Mesothelial cell of epicardium (in vitro differentiated cells): ENCODE measurements at places on chromosomes 16 and 17. TPM values are rescaled to one million over a fixed set of nuclear protein-coding genes. Genes with fewer than 3 reads are reported as not detected.

GRCh38 chr16:60107437-60107836 is 1373.3 kb upstream of the GOT2 start:
- H3K4me1 ChIP-seq, result no peaks in the 10 kb centered on the region
- H3K27ac ChIP-seq, result no peak overlapping the region
- no peaks in the 10 kb centered on the region for H3K36me3 ChIP-seq
- peaks cover 2% of the 10 kb centered on the region for H3K27me3 ChIP-seq
- no peak for DNase-seq

DNA sequence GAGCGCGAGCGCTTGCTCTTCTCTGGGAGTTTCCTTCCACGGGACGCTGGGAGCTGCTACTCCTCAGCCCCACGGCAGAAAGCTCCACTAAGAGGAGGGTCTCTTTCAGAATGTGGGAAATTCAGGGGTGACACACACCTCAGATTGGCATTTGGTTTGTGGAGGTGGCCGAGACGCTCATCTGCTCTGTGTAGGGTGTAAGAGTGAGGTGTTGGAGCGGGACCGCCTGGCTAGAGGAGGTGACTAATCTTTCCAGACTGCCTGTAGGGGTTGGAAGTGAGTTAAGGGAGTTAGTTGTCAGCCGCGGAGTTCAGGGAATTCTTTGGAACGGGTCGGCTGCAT is 735 bp downstream of the PSMD11 start:
- H3K27me3 ChIP-seq, result peaks cover 20% of the 10 kb centered on the region
- H3K36me3 ChIP-seq, result peaks cover 9% of the 10 kb centered on the region
- peak overlapping the region; percentile 92 for H3K4me3 ChIP-seq
- DNase-seq, result no peak

DNA sequence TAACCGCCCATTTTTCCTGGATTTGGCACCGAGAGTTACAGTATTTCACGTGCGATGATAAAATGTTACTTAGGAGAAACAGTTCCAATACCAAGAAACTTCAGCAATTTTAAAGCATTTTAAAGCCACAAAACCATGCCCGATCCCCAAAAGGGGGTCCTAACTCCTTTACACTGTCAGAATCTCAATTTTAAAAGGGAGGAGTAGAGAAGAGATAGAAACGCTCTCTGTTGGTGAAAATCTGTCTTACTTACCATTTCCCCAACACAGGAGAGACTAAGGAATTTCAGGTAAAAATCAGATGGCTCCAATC is 526 bp upstream of the RNASEK start:
- no peaks in the 10 kb centered on the region for H3K27me3 ChIP-seq
- peaks cover 3% of the 10 kb centered on the region for H3K36me3 ChIP-seq

- H3K4me3 ChIP-seq, result no peak overlapping the region
- H3K36me3 ChIP-seq, result peaks cover 67% of the 10 kb centered on the region
- no peaks in the 10 kb centered on the region for H3K27me3 ChIP-seq
- no peak for DNase-seq
- peaks cover 4% of the 10 kb centered on the region for H3K4me1 ChIP-seq
Measured at GRCh38 chr17:12136243-12136642, 115.6 kb downstream of the MAP2K4 start.

GRCh38 chr16:920717-921116 is 50.1 kb downstream of the LMF1 start:
- H3K27me3 ChIP-seq, result no peaks in the 10 kb centered on the region
- H3K27ac ChIP-seq, result peak overlapping the region; percentile 85
- no peak overlapping the region for H3K4me3 ChIP-seq
- peaks cover 7% of the 10 kb centered on the region for H3K4me1 ChIP-seq

The SPNS2 gene
- 12.2 to 13.7 TPM (median 13.2 TPM) in 3 replicates for total RNA-seq

DNA sequence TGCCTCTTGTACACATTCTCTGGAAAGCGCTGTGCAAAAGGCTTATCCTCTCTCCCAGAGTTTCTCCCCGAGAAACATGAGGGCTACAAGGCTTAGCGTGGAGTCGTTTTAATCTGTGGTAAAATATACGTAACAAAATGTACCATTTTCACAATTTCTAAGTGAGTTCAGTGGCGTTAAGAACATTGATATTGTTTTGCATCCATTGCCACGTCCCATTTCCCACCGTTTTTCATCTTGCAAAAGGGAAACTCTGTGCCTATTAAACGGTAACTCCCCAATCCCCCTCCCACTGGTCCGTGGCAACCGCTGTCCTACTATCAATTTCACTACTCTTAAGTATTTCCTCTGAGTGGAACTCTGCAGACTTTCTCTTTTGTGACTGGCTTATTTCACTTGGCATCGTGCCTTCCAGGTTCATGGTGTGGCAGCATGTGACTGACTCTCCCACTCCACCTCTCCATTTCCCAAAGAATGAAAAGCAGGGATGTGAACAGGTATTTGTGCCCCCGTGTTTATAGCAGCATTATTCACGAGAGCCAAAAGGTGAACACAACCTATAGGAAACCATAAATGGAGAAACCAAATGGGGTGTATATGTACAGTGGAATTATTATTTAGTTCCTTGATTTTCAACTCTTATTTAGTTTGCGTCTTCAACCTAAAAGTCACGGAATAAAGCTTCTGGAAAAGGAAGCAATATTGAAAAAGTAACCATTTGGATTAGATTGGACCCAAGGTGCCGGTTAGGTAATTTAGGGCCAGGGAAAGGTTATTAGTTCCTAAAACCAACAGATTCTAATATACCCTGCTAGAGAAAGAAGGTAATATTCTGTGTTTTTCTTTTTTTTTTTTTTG is 1.1 kb upstream of the USP32 start:
- H3K4me3 ChIP-seq, result peak overlapping the region; percentile 94
- peaks cover 34% of the 10 kb centered on the region for H3K4me1 ChIP-seq
- no peaks in the 10 kb centered on the region for H3K27me3 ChIP-seq
- H3K27ac ChIP-seq, result peak overlapping the region; percentile 97
- DNase-seq, result peak; percentile 39
- H3K36me3 ChIP-seq, result no peaks in the 10 kb centered on the region

DNA sequence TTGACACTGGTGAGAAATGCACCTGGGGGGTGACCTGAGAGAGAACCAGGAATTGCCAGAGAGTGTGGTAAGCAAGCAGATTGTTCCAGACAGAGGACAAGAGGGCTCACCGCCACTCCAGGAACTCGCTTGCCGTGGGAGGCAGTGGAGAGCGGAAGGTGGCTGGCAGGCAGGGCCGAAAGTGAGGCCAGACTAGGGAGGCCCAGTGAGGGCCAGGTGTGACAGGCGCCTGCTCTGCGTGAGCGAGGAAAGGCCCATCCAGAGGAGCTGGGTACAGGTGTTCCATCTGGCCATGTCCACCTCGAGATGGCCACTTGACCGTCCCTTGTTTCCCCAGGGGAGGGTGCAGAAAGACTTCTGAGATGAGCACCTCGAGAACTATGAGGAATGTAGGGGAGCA is 11.9 kb upstream of the MYO15B start:
- no peak overlapping the region for H3K27ac ChIP-seq
- H3K4me1 ChIP-seq, result peaks cover 2% of the 10 kb centered on the region
- no peak overlapping the region for H3K4me3 ChIP-seq
- DNase-seq, result no peak
- no peaks in the 10 kb centered on the region for H3K36me3 ChIP-seq
- no peaks in the 10 kb centered on the region for H3K27me3 ChIP-seq

- no peak overlapping the region for H3K4me3 ChIP-seq
- no peaks in the 10 kb centered on the region for H3K4me1 ChIP-seq
- DNase-seq, result no peak
- no peak overlapping the region for H3K27ac ChIP-seq
- no peaks in the 10 kb centered on the region for H3K27me3 ChIP-seq
Measured at GRCh38 chr16:850668-851067, 50.1 kb upstream of the GNG13 start.

GRCh38 chr17:30210366-30210765 is 25.1 kb downstream of the SLC6A4 start:
- H3K36me3 ChIP-seq, result no peaks in the 10 kb centered on the region
- no peak for DNase-seq
- peaks cover 5% of the 10 kb centered on the region for H3K27me3 ChIP-seq

- no peak for DNase-seq
- H3K27ac ChIP-seq, result no peak overlapping the region
- peaks cover 8% of the 10 kb centered on the region for H3K4me1 ChIP-seq
- H3K36me3 ChIP-seq, result no peaks in the 10 kb centered on the region
- H3K27me3 ChIP-seq, result peaks cover 10% of the 10 kb centered on the region
Measured at GRCh38 chr17:58219789-58220183, 731 bp upstream of the MKS1 start.

The CSH2 gene
- total RNA-seq, result 0.43 to 0.66 TPM in 2 of 3 replicates, not detected in the other
